Activated naive CD8-positive, alpha-beta T cell treated with anti-CD3 and anti-CD28 coated beads for 36 hours (primary cell): ENCODE measurements at places on chromosomes 16 and 17. TPM values are rescaled to one million over a fixed set of nuclear protein-coding genes. Genes with fewer than 3 reads are reported as not detected.

- H3K27me3 ChIP-seq = no peaks in the 10 kb centered on the region
- H3K4me1 ChIP-seq = no peaks in the 10 kb centered on the region
- H3K27ac ChIP-seq = peak overlapping the region; percentile 20
- no peak overlapping the region for H3K4me3 ChIP-seq
Measured at GRCh38 chr17:80374039-80374731, 40.8 kb upstream of the ENDOV start.

Gene OTOP3
- total RNA-seq = not detected

Gene CDC27
- total RNA-seq = 128 TPM

GRCh38 chr17:27558842-27559505, 72.0 kb upstream of the LGALS9 start:
- peaks cover 10% of the 10 kb centered on the region for H3K4me1 ChIP-seq
- no peak overlapping the region for H3K4me3 ChIP-seq
- H3K36me3 ChIP-seq = peaks cover 34% of the 10 kb centered on the region
- no peak overlapping the region for H3K27ac ChIP-seq

DNA sequence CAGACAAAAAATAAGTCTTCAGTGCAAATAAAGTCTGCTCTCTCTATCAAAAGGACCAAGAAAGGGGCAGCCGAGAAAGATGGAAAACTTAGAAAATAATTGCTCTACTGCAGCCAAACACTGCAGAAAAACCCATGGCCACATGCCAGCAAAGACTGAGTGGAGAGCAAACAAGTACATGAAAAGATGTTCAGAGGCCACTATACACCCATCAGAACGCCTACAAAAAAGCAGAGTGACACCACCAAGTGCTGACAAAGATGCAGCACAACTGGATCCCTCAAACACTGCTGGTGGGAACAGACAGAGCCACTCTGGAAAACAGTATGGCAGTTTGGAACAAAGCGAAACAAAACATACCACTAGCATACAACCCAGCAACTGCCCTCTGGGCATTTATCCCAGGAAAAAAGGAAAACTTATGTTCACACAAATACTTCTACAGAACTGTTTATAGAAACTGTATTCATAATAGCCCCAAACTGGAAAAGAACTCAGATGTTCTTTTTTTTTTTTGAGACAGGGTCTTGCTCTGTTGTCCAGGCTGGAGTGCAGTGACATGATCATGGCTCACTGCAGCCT, 36.7 kb downstream of the KIAA0753 start:
- H3K27ac ChIP-seq = no peak overlapping the region
- peaks cover 5% of the 10 kb centered on the region for H3K4me1 ChIP-seq
- H3K27me3 ChIP-seq = no peaks in the 10 kb centered on the region
- H3K4me3 ChIP-seq = no peak overlapping the region
- H3K36me3 ChIP-seq = peaks cover 15% of the 10 kb centered on the region

DNA sequence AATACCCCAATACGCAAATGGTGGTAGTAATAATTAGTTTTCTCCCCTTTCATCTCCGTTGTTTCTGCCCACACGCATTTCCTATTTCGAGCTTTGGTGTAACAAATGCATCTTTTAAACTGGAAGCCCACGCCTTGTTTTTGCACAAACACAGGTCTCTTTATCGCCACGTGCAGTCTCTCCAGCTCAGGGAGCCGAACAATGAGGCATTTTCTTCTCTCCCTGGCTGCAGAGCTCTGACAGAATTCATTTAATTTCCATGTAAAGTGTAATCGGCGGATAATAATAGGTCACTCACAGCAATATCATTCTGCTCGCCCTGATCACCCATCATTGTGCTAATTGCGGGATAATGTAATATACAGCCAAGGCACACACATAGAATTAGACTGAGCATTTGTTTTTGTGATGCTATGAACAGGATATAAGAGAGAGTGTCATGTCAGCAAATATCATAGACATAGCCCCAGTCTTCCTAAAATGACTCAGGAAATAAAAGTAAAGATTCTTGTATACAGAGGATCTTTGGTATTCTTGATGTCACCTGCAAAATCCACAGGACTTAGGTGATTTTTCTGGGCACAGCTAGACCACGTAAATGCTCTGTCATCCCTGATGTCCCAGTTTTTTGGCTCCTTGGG, 452.6 kb upstream of the CDH11 start:
- no peaks in the 10 kb centered on the region for H3K4me1 ChIP-seq
- DNase-seq = no peak
- no peak overlapping the region for H3K4me3 ChIP-seq
- no peaks in the 10 kb centered on the region for H3K36me3 ChIP-seq

DNA sequence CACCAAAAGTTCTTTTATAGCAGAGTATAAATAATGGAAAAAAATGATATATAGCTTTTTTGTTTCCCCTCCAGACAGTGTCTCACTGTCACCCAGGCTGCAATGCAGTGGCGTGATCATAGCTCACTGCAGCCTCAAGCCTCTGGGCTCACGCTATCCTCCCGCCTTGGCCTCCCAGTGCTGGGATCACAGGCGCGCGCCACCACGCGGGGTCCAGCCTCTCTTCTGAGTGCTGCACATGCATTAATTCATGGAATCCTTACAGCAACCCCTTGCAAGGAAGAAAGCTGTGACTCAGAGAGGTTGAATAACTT, 18.0 kb upstream of the ZNF629 start:
- no peaks in the 10 kb centered on the region for H3K36me3 ChIP-seq
- H3K27me3 ChIP-seq = no peaks in the 10 kb centered on the region
- peak overlapping the region; percentile 66 for H3K4me3 ChIP-seq
- peak overlapping the region; percentile 79 for H3K27ac ChIP-seq

- DNase-seq = no peak
- H3K4me3 ChIP-seq = no peak overlapping the region
- H3K27ac ChIP-seq = no peak overlapping the region
- H3K27me3 ChIP-seq = peaks cover 37% of the 10 kb centered on the region
Measured at GRCh38 chr16:73049511-73049910, 1.6 kb upstream of the ZFHX3 start.

- H3K27me3 ChIP-seq = peaks cover 15% of the 10 kb centered on the region
- peak overlapping the region; percentile 81 for H3K4me3 ChIP-seq
- peaks cover 2% of the 10 kb centered on the region for H3K36me3 ChIP-seq
Measured at GRCh38 chr16:50547340-50548124, 664 bp upstream of the NKD1 start.

Gene NFAT5
- 26.3 TPM for total RNA-seq
